Upper lobe of left lung (tissue), 6 donors: ENCODE measurements at places on chromosomes 1 and 21.

DNA sequence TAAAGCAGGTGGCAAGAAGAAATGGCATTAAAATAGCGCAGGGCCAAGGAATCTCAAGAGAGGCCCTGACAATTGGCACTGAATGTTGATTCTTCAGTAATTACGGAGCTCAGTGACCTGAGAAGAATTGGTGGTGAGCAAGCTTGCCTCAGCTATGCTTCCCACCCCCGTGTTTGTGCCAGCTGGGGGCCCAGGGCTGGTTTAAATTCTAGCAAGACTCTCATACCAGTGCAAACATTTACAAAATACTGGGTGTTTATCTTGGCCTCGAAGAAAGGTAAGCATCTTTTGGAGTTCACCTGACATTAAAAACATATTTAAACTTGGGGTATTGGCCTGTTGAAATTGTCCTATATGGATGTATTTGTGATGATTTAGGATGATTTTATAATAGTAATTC lies 296.7 kb upstream of the USP25 start:
- no peak for DNase-seq

DNA sequence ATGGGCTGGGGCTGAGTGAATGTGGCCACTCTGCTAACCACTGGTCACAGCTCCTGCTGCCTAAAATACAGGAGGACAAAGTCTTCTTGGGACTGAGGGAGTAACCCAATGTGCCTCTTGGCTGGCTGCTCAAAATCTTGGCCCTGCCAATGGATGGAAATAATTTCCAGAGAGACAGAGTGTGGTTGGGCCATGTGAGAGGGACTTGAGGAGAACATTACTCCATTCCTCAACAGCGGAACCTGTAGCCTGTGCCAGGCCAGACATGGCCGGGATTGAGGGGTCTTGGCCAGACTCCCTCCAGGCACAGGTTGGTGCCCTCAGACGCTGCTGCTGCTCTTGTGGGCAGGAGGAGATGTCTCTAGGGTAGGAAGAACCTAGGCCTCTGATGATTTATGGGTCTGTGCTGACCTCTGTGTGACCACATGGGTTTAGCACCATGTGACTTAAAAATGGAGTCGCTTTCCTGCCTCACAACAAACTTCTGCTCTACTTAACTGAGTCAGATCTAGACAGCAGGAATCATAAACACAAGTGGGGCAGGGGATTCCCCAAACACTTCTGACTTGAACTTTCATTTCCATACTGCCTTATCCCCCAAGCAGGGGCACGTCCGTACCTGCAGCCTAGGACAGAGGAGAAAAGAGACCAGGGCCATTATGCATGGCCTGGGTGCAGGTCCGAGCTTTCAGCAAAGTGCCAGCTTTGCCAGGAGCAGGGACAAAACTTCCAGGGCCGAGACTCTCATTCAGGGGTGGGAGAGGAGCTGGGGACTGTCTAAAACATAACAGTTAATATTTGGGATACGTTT lies 79.2 kb downstream of the CD34 start:
- no peak for DNase-seq

- no peak for DNase-seq
These were observed 51.5 kb upstream of the PTCH2 start for GRCh38 chr1:44894591-44894990.

DNA sequence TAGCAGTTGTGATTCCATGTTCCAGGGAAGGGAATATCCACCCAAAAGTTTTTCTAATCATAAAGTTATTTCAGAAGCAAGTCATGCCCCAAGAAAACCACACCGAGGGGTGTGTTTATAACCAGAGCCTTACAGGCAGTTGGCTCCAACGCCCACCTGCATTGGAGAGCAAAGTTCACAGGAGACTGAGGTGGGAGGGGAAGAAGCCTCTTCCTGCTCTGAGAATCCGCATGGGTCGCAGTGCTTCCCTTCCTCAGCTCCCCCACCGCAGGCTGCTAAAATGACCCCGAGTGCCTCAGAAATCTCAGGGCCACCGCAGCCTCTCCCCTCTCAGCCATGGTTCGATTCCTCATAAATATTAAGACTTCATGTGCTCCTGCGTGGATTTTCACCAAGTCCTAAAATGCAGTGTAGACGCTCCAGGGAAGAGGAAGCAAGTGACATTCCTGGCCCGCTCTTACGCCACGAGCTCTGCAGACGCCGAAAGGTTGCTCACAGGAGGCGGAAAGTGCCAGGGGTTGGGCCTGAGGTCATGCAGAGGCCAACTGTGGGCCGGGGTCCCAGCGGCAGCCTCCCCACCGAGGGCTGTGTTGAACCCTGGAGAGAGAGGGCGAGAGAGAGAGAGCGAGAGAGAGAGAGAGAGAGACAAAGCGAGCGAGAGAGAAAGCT lies 13.4 kb upstream of the SPSB1 start:
- DNase-seq, result peak; percentile 43

DNA sequence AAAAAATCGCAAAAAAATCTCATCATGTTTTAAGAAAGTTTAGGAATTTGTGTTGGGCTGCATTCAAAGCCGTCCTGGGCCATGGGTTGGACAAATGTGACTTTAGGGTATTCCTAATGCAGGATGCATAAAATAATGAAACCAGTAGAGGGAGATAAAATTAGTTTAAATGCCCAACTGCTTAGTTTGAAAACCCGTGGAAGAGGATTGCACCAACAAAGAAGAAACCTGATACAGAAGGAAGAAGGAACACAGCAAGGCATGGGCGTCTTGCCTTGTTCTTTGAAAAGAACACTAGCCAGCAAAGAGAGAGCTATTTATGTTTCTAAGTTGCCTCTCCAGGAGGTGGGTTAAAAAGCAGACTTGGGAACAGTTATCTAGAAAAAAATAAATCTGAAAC lies 37.9 kb downstream of the WDR3 start:
- no peak for DNase-seq

DNA sequence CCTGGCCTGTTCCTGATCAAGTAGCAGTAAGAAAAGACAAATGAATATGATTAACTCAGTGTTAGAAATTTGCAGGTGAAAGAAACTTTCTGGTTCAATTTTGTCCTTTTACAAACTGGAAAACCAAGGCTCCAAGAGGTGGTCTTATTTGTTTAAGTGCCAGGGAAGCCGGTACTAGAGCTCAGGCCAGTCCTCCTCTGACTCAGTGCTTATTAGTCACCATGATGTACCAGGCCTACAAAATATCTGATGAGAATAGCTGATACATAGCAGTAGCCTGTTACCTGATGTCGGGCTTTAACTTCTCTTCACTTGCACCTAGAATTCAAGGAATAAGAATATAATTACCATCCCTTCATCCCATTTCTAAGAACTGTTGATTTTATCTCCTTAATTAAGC lies 394.8 kb downstream of the LMX1A start:
- no peak for DNase-seq

GRCh38 chr1:92913093-92913819 lies 48.0 kb downstream of the DIPK1A start:
- DNase-seq, result no peak

GRCh38 chr1:6779089-6779805 lies 6.0 kb upstream of the CAMTA1 start:
- no peak for DNase-seq

- DNase-seq, result no peak
These were observed 17.3 kb downstream of the C8B start for GRCh38 chr1:56948403-56949023.
